ENCODE measurements at places on chromosomes 3 and 15. TPM values are rescaled to one million over a fixed set of nuclear protein-coding genes. Genes with fewer than 3 reads are reported as not detected.
A peak's percentile ranks its signal among the peaks of the same experiment; 100 is the strongest.

ALS2CL gene
- 49.0 TPM for total RNA-seq

DNA sequence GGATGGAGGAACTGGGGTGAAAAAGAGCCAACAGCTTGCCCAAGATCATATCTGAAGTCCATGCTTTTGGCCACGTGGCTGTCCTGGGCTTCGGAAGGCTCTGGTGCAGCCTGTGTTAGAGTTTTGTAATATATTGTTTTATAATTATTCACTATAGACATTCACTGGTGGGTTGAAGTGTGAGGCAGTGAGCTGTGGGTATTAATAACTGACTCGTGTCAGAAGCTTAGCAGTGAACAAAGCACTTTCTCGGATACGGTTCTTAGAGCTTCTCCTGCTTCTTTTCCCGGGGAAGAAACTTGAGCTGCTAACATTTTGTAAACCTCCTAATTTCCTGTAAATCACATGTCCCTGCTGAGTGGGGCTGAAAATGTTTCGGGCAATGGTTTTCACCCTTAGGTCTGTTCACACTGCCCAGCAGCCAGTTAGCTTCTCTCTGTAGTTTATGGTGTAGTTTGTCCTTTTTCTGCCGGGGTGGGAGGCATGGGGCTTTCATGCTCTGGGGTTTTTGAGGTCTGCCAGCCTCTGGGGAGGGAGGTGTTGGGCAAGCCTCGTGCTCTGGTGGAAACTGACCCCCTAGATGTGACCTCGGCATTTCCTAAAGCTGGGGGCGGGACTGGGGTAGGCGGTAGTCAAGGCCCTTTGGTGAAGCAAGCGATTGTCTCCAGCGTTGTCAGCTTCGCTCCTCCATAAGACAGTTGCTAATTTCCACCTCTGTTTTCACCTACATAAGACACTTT is 1.7 kb downstream of the MRAS start:
- peak overlapping the region; percentile 92 for H3K27ac ChIP-seq
- H3K4me3 ChIP-seq = peak overlapping the region; percentile 98
- peaks cover under 1% of the 10 kb centered on the region for H3K36me3 ChIP-seq
- H3K27me3 ChIP-seq = no peaks in the 10 kb centered on the region
- peaks cover 5% of the 10 kb centered on the region for H3K4me1 ChIP-seq

- no peak overlapping the region for H3K4me3 ChIP-seq
- H3K4me1 ChIP-seq = no peaks in the 10 kb centered on the region
- DNase-seq = no peak
- peaks cover 7% of the 10 kb centered on the region for H3K36me3 ChIP-seq
Measured at GRCh38 chr3:43573576-43573975, 48.2 kb downstream of the ANO10 start.

- peak overlapping the region; percentile 66 for H3K4me3 ChIP-seq
- DNase-seq = no peak
- H3K36me3 ChIP-seq = no peaks in the 10 kb centered on the region
- H3K27ac ChIP-seq = no peak overlapping the region
- H3K4me1 ChIP-seq = peaks cover 28% of the 10 kb centered on the region
- peaks cover 8% of the 10 kb centered on the region for H3K27me3 ChIP-seq
Measured at GRCh38 chr15:40927873-40928806, 1.0 kb upstream of the DLL4 start.

CLDN16 gene
- not detected for total RNA-seq

GRCh38 chr3:72818092-72818773 is 30.0 kb downstream of the SHQ1 start:
- H3K4me3 ChIP-seq = no peak overlapping the region
- no peak for DNase-seq
- peaks cover 11% of the 10 kb centered on the region for H3K4me1 ChIP-seq
- H3K27me3 ChIP-seq = no peaks in the 10 kb centered on the region
- no peak overlapping the region for H3K27ac ChIP-seq

TRNT1 gene
- 16.4 TPM for total RNA-seq

MCTP2 gene
- total RNA-seq = 25.5 TPM

- DNase-seq = no peak
- H3K36me3 ChIP-seq = no peaks in the 10 kb centered on the region
- H3K27ac ChIP-seq = no peak overlapping the region
- no peak overlapping the region for H3K4me3 ChIP-seq
- no peaks in the 10 kb centered on the region for H3K27me3 ChIP-seq
Measured at GRCh38 chr15:78985859-78986475, 41.1 kb upstream of the CTSH start.

GRCh38 chr3:119588112-119588511 is 8.8 kb downstream of the ADPRH start:
- H3K4me3 ChIP-seq = no peak overlapping the region
- no peaks in the 10 kb centered on the region for H3K27me3 ChIP-seq
- DNase-seq = peak; percentile 74
- no peaks in the 10 kb centered on the region for H3K36me3 ChIP-seq
- H3K27ac ChIP-seq = no peak overlapping the region

GOLGA8Q gene
- not detected for total RNA-seq

DNA sequence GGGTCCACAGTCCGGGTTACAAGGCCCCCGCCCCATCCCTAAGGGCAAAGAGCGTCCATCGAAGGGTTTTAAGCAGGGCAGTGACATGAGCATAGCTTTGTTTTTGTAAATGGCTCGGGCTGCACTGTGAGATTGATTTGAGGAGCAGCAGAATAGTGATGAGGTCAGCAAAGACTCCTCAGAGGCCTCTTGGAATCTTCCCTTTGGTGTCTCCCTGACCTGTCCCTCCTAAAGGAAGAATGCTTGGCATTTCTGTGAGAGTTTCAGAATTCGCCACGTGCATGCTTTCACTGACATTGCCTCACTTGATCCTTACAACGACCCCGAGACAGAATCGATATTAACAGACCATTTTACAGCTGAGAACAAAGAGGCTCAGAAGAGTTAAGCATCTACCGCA is 20.3 kb downstream of the LAMP3 start:
- no peaks in the 10 kb centered on the region for H3K36me3 ChIP-seq
- no peak overlapping the region for H3K27ac ChIP-seq
- DNase-seq = no peak

DNA sequence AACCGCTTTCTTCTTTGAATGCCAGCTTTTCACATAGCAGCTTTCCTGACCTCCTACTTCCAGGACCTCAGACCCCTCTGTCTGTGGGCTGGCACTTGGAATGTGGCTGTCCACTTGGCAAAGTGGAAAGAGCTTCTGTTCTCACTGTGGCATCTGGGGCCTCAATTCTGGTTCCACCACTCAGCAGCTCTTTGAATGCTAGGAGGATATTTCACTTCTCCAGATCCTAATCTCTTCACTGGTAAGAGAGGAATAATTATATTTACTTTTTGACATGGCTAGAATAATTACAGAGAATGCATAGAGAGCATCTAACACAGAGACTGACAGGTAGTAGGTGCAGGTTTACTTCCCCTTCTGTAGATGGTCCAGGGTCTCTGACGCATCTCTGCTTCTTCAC is 405.9 kb downstream of the LPP start:
- H3K27ac ChIP-seq = peak overlapping the region; percentile 60
- peaks cover 4% of the 10 kb centered on the region for H3K4me1 ChIP-seq
- DNase-seq = no peak
- H3K4me3 ChIP-seq = no peak overlapping the region
- no peaks in the 10 kb centered on the region for H3K36me3 ChIP-seq
- H3K27me3 ChIP-seq = no peaks in the 10 kb centered on the region

DNA sequence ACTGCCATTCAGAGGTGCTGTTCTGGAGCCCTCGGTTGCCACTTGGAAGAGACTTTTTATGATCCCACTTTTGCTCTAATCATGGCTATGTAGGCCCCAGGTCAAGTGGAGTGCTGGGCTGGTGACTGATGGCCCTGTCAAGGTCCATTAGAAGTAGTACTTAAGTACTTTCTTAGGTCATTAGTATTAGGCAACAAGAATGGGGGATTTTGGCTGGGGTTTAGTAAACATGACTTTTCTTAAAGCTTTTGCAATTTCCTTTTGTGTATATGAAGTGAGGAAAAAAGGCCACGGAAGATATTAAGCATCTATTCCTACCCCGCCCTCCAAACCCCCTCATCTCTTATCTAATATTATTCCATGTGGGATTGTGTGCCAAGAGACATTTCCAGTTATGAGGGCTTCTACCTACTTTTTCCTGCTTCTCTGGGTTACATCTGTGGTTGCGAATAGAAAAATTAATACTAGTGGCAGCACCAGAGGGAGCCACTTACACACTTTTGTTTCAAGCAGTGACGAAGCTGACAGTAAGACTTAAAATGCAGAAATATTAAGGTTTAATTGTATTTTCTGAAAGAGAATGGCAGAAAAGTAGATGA is 13.9 kb downstream of the NLGN1 start:
- no peaks in the 10 kb centered on the region for H3K36me3 ChIP-seq
- H3K27me3 ChIP-seq = no peaks in the 10 kb centered on the region
- no peaks in the 10 kb centered on the region for H3K4me1 ChIP-seq

- no peak overlapping the region for H3K27ac ChIP-seq
- H3K36me3 ChIP-seq = no peaks in the 10 kb centered on the region
- no peaks in the 10 kb centered on the region for H3K4me1 ChIP-seq
- no peak for DNase-seq
- no peaks in the 10 kb centered on the region for H3K27me3 ChIP-seq
- H3K4me3 ChIP-seq = no peak overlapping the region
Measured at GRCh38 chr15:40182358-40183029, 21.6 kb downstream of the BUB1B start.

- no peaks in the 10 kb centered on the region for H3K36me3 ChIP-seq
- H3K4me1 ChIP-seq = no peaks in the 10 kb centered on the region
- H3K27ac ChIP-seq = no peak overlapping the region
- H3K27me3 ChIP-seq = no peaks in the 10 kb centered on the region
Measured at GRCh38 chr3:108420926-108421325, 89.5 kb downstream of the MYH15 start.

NEK10 gene
- total RNA-seq = not detected

DNA sequence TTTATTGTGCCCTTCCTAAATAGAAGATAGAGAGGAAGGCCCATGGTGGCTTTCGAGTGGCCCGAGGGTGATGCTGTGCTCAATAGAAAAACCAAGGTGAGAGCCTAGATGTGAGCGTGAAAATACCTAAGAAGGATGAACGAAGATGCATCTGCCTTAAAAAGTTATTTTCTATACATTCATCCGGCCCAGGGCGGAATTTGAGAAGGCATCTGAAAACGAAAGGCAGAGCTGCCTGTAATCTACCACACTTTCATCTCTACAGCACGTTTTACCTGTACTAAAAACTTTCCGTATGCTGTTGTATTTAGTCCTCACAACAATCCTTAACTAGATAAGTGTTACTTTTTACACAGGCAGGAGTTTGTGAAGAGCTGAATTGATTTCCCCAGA is 1.4 kb downstream of the DUT start:
- peaks cover 12% of the 10 kb centered on the region for H3K36me3 ChIP-seq
- H3K4me3 ChIP-seq = peak overlapping the region; percentile 70
- no peak overlapping the region for H3K27ac ChIP-seq
- DNase-seq = no peak

KBTBD12 gene
- 3.5 TPM for total RNA-seq

Measured in ascending aorta (tissue), 2 donors.